ENCODE measurements at places on chromosomes 16 and 17.

GRCh38 chr17:75783069-75783783 is 1.4 kb upstream of the UNK start:
- no peak for DNase-seq

GRCh38 chr16:87132361-87133014 is 184.7 kb downstream of the C16orf95 start:
- DNase-seq = no peak

DNA sequence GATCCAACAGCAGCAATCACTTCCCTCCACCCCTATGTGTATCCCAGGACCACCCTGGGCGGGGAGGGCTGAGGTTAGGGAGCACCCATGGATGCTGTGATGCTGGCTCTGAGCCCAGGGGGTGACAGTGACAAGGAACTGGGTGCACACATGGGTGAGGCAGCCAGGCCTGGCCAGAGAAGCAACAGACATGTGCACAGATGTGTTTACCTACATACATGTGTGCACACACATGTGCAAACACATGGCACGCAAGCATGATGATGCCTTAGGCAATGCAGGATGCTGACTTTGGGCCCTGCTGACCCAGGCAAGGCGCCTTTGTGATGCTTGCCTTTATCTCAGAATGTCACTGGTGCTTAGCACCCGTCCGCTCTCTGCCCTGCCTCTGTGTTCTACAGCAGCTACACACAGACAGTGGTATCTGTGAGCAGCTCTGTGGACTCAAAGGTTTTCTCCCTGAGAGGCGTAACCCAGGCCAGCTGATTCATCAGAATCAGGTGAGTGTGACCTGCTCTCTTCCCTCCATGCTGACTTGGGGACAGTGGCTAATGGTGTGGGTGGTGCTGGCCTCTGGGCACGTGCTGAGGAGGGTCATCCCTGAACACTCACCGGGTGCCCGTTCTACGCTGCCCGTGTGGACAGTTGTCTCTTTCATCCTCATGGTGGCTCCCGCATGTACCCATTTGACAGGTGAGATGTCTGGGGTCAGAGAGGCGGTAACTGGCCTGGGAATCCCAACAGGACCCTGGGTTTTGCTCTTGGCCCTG is 38.5 kb upstream of the KSR1 start:
- DNase-seq = no peak

DNA sequence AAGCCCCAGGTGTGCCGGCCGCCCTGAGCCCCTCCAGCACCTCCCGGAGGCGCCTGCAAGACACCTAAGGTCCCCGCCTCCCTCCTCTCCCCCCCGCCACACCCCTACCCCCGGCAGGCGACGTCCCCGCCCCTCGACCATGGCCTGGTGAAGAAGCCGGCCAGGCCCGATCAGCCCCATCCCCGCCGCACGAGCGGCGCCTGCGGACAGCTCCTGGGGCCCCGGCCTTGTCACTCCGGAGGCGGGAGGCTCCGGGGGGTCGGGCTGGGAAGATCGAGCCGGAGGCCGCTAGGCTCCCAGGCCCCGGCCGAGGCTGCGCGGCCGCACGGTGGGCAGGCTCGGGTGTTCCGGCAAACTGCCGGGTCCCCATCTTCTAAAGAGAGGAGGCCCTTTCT is 405 bp upstream of the ACE start:
- no peak for DNase-seq

- DNase-seq = no peak
These were observed 5.4 kb downstream of the GUCY2D start for GRCh38 chr17:8007836-8008235.

GRCh38 chr17:71337938-71338337 is 782.9 kb upstream of the SOX9 start:
- no peak for DNase-seq

GRCh38 chr16:73713251-73713650 is 583.4 kb upstream of the PSMD7 start:
- DNase-seq = no peak

DNA sequence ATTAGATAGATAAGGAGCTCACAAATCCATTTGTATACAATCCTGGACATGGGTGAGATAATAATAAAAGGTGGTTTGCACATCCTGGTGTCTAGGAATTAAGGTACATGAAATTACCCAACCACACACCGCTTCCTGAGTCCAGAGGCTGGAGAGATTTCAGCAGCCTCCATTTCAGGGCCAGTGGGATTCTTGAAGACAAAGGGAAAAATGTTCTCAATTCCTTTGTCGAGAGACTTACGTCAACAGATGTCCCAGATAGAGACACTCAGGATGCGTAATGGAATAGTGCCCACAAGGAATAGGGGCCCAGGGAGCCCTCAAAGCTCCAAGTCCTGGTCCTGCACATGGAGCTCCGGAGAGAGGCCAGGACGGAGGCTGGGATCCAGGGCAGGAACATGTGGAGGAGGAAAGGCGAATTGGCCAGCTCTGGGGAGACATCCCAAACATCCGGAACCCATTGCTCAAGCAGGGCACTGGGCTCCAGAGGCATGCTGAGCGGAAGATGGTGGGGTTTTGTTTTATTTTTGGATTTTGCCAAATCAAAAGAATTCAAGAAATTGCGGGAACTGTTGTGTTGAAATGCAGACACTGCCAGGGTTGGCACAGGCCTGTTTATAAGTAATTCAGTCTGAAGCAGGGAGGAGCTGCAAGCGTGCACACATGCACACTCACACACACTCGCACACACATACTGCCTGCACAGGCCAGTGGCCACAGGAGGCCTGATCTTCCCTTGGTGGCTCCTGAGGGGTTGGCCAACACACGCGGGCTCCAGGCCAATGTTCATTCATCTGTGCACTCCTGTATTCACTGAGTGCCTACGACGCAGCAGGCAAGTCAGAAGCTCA is 97.2 kb downstream of the NOG start:
- DNase-seq = no peak

- DNase-seq = no peak
These were observed 76.7 kb downstream of the CHD9 start for GRCh38 chr16:53131363-53132071.

DNA sequence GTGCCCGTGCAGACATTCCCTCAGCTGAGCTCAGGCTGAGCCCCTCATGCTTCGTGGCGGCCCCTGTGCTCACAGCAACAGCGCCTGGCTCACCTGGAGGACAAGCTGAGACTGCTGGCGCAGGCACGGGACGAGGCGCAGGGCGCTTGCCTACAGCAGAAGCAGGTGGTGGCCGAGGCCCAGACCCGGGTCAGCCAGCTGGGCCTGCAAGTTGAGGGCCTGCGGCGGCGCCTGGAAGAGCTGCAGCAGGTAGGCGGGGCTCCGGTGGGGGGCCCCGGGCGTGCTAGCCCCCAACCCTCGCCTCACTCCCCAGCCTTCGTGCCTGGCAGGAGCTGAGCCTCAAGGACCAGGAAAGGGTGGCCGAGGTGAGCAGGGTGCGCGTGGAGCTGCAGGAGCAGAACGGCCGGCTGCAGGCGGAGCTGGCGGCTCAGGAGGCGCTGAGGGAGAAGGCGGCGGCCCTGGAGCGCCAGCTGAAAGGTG is 1.4 kb upstream of the RAC3 start:
- no peak for DNase-seq

DNA sequence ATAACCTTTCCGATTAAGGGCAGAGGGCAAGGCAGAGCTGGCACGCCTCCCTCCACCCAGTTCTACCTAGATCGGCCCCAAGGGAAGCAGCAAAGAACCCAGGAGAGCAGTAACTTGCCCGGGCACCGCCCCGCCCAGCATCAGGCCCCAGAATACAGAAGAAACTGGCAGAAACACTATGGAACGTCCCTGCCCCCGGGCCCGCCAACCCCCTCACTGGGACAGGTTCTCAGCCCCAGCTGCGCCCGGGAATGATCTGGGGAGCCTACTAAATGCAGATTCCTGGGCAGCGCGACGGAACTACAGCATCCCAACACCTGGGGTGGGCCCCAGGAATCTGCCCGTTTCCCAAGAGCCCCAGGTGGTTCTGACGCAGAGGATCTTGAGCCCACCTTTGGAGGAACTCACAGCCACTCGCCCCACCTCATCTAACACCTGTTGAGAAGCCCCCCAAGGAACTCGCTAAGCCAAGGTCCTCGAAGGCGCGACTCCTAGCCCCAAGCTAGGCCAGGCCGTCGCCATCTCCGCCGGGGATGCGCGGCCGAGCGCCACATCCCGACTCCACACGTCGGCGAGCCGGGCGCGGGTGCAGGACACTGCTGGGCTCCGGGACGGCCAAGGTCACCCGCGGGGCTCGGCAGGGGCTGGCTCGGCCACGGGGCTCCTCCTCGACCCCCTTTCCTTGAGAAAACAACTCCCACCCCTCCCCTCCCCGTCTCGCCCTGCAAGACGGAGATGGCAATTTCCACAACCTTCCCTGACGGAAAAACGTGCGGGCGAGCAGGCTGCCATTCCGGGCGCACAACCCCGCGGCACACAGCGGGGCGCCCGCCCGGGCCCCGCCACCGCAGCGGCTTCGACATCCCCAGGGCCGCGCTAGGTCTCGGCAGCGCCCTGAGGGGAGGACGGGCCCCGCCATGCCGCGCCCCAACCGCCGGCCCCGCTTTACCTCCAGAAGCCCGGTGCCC is 913 bp downstream of the CDIP1 start:
- no peak for DNase-seq

DNA sequence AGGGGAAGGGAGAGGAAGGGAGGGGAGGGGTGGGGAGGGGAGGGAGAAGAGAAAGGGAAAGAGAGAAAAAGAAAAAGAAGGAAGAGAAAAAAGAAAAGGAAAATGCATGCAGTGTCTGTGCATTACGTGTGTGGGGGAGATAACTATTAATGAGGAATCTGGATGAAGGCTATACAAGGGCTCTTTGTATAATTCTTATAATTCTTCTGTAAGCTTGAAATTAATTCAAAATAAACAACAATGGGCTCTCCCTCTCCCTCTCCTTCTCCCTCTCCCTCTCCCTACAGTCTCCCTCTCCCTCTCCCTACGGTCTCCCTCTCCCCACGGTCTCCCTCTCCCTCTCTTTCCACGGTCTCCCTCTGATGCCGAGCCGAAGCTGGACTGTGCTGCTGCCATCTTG is 143.4 kb downstream of the VPS53 start:
- DNase-seq = no peak

- DNase-seq = no peak
These were observed 12.3 kb downstream of the GLIS2 start for GRCh38 chr16:4328046-4328781.

DNA sequence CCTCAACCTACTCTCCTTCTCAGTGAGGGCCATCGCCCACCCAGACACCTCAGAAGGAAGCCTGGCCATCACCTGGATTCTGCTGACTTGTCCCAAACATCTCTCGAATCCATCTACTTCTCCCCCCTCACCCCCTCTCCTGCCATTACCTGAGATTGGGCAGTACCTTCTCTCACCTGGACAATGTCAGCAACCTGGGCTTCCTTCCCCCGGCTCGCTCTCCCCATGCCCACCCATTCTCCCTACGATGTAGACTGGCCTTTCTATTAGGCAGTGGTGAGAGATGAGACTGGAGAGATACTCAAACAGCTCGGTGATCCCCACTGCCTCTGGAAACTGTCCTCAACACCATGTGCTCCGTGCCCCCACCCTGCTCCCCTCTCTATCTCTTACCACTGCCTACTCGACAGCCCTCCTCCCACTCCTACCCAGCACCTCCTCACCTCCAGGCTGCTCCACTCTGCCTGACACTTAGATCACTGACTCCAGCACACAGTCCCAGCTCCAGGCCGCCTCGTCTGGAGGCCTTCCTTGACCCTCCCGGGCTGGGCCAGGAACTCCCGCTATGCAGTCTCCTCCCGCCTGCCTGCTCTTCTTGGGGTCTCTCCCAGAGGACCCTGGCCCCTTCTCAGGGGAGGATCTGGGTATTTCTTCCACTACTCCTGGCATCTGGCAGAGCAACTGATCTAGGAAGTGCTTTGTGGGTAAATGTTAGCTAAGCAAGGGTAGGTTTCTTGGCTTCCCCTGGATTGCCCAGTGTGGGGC is 235.8 kb upstream of the NLRP1 start:
- DNase-seq = no peak

GRCh38 chr16:88448461-88449266 is 4.4 kb upstream of the ZFPM1 start:
- no peak for DNase-seq

DNA sequence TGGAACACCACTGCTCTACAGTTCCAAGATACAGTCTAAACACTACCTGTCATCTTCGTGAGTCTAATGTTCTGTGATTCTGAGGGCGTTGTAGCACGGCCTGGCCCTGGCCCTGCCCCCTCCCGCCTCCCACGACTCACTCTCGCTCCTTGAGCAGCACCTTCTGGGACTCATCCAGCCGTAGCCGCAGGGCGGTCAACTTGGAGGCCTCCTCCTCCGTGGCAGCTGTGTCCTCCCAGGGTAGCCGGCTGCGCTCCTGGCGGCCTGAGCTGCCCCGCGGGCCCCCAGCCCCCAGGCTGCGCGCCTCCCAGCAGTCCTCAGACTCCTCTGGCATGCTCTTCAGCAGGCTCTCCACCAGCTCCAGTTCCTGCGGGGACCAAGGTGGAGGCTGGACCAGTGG is 10.6 kb downstream of the CCDC102A start:
- no peak for DNase-seq

- no peak for DNase-seq
These were observed 18.6 kb upstream of the C17orf113 start for GRCh38 chr17:42068979-42069378.

DNA sequence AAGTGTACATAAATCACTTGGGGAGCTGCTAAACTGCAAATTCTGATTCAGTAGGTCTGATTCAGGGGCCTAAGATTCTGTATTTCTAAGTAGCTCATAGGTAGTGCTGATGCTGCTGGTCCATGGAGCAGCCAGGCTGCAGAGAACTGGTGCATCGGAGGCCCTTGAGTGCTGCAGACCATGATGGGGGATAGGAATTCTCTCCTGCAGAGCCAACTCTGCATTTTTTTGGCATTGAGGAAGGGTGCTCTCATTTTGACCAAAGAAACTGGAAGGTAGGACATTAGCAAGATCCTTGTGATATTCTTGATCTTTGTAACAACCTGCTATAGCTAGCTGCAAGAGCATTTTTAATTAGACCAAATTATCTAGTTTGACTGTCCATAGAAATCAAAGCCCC is 4.7 kb downstream of the HOXB2 start:
- no peak for DNase-seq

DNA sequence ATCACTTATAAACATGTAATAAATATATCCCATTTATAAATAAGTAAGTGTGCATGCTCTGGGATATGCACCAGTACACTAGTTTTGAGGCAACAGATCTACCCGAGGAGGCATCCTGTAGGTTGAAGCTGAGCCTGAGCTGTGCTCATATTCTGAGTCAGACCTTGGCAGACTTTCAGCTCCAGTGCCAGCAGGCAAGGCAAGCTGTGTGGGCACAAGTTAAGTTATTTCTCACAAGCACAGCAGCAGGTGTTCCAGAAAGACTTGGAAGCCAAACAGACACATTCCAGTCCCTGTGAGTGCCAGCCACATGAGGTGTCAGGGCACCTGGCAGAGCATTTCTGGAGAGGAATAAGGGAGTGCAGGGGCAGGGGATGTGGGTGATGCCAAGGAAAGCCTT is 1.3 kb upstream of the CLEC19A start:
- no peak for DNase-seq

GRCh38 chr17:7442142-7442541 is 2.7 kb upstream of the CHRNB1 start:
- DNase-seq = no peak

Data from iPS DF 6.9 (cell line).